Lower leg skin (tissue), 4 donors: ENCODE measurements at places on chromosomes 7 and 10.

- DNase-seq, result no peak
Observed at GRCh38 chr10:22611425-22612115, 102.8 kb downstream of the PIP4K2A start.

DNA sequence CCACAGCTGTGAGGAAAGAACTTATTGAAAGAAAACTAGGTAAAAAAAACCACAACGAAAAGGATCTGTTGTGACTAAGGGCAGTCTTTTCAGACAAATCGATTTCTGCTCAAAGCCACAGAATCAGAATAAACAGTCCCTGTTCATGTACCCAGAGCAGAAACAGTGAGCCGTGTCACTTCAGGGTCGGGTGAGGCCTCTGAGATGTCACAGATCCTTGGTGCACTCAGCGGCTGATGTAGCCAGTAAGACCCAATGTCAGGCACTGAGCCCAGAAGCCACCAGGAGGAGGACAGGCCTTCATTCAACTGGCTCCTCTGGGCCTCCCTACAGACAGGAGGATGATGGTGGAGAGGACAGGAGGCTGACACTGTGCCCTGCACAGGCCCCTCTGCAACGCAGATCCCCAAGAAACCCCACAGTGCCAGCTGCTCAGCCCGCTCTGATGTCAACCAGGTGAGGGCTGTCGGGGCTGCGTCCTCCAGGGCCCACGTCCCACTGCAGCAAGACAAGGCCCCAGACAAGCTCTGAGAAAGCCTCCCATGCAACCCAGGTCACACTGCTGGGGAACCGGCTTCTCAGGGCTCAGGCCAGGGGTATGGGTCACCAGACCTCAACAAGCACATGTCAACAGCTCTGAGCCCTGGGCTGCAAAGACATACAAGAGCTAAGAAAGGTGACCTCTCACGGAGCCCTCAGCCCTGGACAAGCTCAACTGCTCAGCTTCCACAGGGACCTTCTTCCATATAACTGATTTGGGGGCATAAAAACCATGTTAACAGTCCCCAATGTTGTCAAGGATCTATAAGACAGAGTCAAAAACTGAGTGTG lies 190.6 kb downstream of the PARD3 start:
- DNase-seq, result no peak

GRCh38 chr10:59047957-59048618 lies 128.4 kb upstream of the PHYHIPL start:
- no peak for DNase-seq

- DNase-seq, result no peak
Observed at GRCh38 chr10:13457958-13458686, 70.7 kb downstream of the BEND7 start.
